ENCODE measurements at places on chromosomes 1 and 21.

DNA sequence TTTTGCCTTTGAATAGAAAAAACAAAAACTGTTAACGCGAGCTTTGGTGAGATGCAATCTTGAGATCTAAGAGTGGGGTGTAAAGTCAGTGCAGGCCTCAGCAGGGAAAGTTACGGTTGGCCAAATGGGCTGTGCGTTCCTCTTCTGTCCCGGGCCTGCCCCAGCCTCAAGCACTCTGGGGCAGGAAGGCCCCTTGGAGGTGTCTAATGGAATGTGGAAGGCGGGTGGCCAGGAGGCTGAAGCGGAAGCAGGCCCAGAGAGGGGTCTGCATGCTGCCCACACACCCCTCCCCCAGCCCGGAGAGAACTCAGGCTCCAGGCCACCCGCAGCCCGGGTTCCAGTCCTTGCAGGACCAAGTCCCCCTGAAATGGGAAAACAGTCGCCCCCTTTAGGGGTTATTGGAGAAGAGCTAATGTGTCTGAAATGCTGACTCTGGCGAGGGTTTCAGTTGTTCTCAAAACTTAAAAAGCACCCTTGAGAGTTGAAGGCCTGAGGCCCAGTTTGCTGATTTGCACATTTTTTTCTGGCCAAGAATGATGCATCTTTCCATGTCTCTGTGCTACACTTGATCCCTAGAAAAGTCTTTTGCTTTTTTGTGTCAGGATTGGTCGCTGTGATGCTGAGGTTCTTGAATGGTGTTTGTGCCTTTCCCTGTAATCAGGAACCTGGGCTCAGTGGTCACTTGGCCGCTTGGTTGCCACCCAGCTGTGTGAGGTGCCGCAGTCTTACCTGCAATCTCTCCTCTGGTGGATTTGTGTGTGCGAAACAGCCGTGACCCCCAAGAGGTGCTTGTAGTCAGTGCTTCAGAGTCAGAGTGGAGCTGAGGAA, 2.0 kb downstream of the COL18A1 start:
- no peak for DNase-seq

DNA sequence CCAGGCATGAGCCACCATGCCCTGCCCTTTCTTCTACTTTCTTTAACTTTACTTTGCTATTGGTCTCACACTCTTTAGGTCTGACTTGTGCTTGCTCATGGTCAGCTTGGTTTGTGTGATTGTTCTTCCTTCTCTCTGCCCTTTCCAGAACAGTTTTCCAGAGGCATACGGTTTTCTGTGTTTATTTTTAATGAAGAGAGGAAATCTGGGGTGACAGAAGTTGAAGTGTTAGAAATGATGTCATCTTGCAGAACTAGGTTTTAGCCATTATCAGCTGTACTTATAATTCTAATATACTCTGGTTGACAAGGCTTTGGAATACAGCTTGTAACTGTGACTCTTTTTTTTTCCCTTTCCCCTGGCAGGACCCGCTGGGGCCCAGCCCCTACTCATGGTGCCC, 14.4 kb downstream of the AGO3 start:
- no peak for DNase-seq

- DNase-seq, result no peak
These were observed 21.8 kb downstream of the ELK4 start for GRCh38 chr1:205610036-205610435.

DNA sequence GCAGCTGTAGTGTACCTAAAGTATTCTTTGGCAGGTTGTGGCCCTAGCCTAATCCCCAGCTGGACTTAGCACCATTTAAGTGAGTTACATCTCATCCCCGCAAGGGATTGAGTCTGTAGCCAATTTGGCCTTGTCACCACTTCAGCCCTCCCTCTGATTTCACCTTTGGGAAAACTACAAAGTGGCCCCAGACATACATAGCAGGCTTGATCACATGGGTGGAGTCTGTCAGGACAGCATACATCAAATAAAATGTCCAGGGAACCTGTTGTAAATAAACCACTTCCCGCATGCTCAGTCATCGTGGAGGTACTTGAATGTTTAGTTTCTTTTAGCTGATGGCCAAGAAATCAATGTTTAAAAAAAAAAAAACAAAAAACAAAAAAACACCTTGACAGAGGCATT, 142.5 kb downstream of the DHRS3 start:
- DNase-seq, result peak; percentile 46

- DNase-seq, result no peak
These were observed 76.1 kb upstream of the HOOK1 start for GRCh38 chr1:59738591-59739015.

DNA sequence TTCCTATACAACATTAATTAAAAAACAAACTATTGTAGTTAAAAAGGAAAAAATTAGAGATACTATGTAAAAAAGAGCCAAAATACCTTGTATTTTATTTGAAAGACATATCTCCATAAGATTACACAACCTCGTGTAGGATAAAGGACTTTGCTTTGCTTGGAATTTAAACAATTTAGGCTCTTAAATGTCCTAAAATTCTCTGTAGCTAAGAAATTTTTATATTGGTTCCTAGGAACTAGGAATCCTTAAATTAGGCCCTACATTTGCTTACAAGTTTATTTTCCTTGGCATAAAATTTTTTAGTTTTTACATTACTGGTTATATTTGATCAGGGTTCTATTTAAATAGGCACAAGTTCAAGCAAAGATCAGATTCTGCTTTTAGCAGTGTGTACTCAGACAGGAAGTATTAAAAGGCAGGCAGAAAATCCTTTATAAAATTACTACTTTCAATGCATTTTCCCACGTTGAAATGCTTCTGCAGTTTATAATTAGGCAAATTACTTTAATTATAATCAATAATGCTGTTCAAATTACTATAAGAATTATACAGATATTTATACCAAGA, 3.4 kb upstream of the ANGPTL3 start:
- no peak for DNase-seq

DNA sequence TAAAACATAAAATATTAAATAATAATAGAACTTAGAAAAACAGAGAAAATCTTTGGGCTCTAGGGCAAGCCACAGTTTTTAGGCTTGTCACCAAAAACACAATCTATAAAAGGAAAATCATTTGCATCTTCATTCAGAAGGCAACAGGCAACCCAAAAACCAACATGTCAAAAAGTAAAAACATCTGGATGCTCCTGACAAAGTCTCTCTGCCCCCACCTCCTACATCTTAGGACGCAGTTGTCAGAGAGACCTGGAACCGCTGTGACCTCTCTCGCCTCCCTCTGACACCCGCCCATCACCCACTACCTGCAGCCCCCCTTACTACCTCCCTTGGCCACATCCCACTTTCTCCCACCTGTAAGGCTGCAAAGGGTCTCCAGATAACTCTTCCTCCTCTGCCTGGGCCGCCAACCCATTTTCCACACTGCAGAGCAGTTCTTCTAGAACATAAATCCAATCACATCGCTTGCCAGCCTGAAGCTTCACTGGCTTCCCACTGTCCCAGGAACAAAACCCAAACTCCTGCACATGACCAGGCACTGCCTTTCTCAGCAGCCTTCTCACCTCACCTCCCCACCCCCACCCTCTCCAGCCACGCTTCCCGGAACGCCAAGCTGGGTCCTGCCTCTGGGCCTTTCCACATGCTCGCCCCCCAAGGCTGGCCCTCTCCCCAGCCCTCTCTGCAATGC, 14.7 kb downstream of the PRDM15 start:
- DNase-seq, result no peak
